Dorsolateral prefrontal cortex (tissue), 122 donors: ENCODE measurements at places on chromosomes 13 and 19.

- no peak for DNase-seq
Measured at GRCh38 chr13:59728896-59729545, 434.7 kb downstream of the DIAPH3 start.

DNA sequence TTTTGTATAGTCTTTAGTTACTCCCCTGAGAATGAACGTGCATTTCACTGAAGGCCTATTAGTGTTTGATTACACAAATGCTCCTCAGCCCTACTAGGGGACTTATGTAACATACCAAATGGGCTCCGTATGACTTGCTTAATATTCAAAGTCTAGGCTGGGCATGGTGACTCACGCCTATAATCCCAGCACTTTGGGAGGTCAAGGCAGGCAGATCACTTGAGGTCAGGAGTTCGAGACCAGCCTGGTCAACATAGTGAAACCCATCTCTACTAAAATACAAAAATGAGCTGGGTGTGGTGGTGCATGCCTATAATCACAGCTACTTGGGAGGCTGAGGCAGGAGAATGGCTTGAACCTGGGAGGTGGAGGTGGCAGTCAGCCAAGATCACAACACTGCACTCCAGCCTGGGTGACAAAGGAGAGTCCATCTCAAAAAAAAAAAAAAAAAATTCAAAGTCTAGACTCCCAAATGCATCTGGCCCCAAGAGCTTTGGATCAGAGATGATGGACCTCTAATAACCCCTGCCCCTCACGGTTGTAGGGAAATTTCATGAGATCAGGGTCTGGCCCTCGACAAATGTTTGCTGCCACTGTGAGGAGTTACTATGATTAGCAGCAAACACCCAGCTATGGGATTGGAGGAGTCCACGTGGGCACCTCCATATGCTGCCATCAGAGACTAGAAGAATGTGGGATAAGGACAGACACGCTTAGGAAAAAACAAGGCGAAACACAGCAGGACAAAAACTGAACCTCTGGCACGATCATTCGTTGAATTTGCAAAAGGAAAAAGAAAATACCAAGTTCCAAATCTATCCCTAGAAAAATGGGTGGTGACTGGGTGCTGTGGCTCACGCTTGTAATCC lies 4.6 kb downstream of the FBXO17 start:
- no peak for DNase-seq

DNA sequence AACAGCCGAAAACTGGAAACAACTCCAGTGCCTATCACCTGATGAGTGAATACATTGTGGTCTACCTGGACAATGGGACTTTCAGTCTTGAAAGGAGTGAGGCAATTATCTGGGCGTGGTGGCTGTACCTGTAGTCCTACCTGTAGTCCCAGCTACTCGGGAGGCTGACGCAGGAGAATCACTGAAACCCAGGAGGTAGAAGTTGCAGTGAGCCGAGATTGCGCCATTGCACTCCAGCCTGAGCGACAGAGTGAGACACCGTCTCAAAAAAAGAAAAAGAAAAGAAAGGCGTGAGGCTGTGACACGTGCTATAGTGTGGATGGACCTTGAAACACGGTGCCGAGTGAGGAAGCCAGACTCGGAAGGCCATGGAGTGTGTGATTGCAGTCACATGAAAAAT lies 4.1 kb upstream of the NTN5 start:
- DNase-seq: no peak

DNA sequence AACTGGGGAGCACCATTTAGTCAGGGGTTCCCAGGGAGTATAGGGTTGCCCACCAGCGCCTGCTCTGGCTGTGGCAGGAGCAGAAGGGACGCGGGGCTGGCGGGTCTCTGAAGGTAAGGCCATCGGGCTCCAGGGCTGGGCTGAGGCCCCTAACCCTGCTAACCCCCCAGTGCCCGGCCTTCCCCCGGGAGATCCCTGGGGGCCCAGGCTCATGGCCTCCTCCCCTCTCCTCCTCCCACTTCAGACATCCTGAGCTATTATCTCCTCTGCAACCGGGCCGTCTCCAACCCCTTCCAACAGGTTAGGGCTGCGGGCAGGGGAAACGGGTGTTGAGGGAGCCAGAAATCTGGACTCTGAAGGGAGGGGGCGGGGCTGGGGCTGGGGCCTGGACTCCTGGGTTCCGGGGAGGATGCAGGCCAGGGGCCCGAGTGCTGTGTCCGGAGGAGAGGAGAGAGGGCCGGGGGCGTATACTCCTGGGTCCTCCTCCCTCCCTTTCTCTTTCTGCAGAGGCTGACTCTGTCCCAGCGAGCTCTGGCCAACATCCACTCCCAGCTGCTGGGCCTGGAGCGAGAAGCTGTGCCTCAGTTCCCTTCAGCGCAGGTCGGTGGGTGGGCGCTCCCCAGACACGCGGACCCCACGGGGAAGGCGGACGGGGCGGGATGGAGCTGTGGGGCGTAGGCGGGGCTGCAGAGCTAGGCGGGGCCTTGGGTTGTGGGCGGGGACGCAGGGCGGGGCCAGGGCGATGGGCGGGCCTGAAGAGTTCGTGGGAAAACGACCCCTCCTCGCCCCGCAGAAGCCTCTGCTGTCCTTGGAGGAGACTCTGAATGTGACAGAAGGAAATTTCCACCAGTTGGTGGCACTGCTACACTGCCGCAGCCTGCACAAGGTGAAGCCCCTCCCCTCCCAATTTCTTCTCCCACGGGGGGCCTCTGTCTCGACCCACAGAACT lies 15.3 kb downstream of the TTYH1 start:
- no peak for DNase-seq

- no peak for DNase-seq
Measured at GRCh38 chr13:58025821-58026220, 394.3 kb downstream of the PCDH17 start.

DNA sequence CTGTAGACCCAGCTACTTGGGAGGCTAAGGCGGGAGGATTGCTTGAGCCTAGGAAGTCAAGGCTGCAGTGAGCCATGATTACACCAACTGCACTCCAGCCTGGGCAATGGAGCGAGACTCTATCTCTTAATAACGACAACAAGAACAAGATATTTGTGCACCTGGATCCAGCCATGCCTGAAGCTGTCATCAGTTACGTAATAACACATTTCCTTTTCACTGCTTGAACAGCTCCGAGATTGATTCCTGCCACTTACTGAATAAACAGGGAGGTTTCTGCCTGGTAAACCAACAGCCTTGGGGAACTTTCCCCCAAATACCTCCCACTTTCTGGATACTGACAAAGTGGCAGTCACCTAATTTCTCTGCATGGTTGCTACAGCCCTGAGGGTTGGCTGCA lies 5.4 kb downstream of the KANK2 start:
- DNase-seq: no peak

GRCh38 chr13:99980201-99980823 lies 1.3 kb upstream of the ZIC2 start:
- no peak for DNase-seq

- no peak for DNase-seq
Measured at GRCh38 chr13:29999492-30000369, 149.3 kb upstream of the UBL3 start.

DNA sequence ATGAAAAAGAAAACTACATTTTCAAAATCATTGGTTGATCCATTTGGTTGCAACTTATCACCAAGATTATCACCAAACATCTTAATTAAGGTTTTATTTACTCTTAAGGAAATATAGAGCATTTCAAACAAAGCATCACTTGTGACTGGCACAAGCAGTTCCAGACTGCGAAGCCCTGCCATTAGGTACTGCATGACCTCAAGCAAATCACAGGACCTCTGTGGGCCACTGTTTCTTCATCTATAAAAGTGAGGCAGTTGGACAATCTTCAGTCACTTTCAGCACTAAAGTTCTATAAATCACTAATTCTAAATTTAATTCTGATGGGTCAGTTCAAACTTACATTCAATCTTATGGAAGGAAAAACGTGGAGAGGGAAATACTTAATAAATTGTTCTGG lies 2.0 kb downstream of the ELF1 start:
- no peak for DNase-seq

DNA sequence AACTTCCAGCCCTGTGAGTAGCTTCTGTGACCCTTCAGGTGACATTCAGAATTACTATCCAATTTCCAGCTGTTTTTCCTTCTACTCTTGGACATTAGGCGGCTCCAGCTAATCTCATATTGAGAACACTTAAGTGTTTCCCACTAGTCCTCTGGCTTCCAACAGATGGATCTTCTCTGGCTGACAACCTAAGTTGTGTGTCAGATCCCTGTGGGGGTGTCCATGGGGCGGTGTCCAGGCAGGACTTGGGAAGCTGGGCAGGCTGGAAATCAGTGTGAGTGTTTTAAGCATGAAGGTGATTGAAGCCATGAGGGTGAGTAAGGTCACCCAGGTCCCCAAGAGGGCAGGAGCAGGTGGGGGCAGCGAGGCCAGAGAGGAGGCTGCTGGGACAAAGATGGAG lies 10.1 kb downstream of the CNOT3 start:
- no peak for DNase-seq

GRCh38 chr13:103884101-103884723 lies 818.0 kb upstream of the SLC10A2 start:
- DNase-seq: no peak

- no peak for DNase-seq
Measured at GRCh38 chr13:98094678-98095266, 48.1 kb upstream of the FARP1 start.

DNA sequence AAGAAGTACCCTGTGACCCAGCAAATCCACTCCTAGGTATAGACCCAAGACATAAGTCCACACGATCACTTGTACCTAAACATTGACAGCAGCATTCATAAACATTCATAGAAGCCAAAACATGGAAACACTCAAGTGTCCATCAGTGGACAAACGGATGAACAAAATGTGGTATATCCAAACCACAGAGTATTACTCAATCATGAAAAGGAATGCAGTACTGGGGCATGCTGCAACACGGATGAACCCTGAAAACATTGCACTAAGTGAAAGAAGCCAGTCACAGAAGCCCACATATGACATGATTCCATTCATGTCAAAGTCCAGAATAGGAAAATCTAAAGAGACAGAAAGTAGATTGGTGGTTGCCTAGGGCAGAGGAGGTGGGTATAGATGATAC lies 22.8 kb upstream of the CCNE1 start:
- no peak for DNase-seq

- DNase-seq: no peak
Measured at GRCh38 chr19:33052352-33052972, 12.2 kb downstream of the RHPN2 start.

DNA sequence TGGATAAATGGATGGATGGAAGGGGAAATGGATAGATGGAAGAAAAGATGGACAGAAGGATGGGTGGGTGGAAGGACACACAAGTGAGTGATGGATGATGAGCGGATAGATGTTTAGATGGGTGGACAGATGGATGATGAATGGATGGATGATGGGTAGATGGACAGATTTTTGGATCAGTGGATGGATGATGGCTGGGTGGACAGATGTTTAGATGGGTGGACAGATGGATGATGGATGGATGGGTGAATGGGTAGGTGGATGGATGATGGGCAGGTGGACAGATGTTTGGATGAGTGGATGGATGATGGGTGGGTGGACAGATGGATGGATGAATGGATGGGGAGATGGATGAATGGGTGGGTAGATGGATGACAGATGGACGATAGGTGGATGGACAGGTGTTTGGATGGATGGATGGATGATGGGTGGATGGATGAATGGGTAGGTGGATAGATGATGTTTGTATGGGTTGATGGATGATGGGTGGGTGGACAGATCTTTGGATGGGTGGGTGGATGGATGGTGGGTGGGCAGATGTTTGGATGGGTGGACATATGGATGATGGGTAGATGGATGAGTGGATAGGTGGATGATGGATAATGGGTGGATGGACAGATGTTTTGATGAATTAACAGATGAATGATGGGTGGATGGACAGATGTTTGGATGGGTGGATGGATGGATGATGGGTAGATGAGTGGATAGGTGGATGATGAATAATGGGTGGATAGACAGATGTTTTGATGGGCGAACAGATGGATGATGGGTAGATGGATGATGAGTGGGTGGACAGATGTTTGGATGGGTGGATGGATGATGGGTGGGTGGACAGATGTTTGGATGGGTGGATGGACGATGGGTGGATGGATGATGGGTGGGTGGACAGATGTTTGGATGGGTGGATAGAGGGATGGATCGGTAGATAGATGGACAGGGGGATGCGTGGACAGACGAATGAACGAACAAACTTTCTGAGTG lies 39.5 kb downstream of the CERS4 start:
- no peak for DNase-seq

DNA sequence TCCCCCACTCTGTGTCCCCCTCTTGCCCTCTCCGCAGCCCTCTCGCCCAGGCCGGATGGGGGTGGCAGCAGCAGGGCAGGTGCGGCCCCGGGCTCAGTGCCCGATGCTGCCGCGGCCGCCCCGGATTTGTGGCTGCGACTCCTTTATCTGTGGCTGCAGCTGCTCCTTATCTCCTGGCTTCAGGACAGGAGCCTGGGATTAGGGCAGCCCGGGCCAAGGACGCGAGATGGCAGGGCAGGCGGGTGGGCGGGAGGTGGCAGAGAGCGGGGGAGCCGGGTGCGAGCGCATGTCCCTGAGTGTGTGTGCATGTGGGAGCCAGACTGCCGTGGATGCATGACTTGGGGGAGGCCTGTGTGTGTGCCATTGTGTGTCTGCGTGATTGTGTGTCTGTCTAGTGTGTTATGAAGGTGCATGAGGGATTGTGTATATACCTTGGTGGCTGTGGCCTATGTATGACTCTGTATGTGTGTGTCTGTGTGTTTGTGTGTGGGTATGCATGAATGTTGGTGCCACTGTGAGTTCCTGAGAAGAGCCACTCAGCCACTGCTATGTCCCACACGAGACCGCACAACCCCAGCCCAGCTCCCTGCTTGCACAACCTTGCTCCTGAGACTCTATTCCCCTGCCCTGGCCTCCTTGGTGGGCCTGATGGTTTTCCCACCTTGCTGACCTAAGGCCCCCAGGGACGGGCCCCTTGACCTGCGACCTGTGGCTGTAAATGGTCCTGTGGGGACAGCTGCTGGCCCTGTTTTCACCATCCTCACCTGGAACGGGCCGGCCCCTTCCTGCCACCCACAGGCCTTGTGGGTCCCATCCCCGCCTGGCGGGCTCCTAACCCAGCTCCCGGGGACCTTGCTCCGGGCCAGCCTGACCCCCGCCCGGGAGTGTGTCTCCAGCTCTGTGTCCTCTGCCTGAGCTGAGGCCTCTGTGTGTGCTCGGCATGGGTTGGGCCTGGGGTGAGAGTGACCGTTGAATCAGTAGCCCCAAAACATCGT lies 5.3 kb upstream of the NRTN start:
- no peak for DNase-seq

DNA sequence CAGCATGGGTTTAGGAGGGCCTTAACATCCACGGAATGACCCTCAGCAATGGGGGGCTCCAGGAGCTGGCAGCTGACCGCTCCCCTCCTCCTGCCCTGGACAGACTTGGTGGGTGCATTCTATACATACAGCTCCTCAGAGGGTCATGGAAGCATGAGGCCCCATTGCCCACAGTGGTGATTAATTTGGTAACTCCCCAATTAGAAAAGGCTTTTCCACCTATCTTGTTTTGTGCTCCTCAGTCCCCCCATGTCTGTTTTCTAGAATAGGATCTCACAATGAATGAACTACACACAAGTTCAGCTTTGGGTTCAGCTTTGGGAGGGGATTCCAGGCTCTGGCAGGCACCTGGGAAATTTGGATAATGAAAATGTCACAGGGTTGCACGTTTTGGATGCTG lies 707.8 kb downstream of the UQCRFS1 start:
- no peak for DNase-seq

GRCh38 chr19:13044231-13044836 lies 49.1 kb downstream of the NFIX start:
- DNase-seq: no peak

- peak; percentile 40 for DNase-seq
Measured at GRCh38 chr19:289651-290371, 1.4 kb downstream of the PLPP2 start.
